ENCODE measurements at places on chromosomes 1 and 21.

- peak; percentile 69 for DNase-seq
Observed at GRCh38 chr1:240092301-240093119, 827 bp downstream of the FMN2 start.

DNA sequence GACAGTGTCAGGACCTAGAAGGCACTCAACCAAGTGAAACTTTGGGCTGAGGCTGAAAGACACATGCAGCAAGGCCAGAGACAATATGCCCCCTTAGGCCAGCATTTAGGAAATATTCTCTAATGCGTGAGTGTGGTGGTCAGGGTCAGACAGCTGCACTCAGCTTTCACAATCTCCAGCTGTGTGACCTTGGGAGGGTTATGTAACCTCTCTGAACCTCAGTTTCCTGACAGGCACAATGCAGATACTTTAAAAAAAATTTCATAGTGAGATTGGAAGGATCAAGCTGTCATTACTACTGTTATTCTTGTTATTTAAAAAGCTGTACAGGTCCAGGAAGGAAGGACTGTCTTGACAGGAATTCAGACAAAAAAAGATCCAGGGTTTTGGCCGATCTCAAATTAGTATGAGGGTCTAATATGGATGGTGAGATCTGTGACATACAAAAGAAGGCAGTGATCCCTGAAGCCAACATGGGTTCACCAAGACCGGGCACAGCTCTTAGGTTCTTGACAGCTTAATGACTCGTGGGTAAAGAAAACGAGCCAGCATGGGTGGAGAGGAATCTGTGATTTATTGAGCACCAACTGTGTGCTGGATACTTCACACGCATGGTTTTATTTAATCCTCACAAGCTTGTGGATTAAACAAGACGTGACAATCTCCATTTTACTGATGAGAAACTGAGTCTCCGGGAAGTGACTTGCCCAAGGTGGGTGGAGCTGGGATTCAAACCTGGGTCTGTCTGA, 54.6 kb upstream of the POU3F1 start:
- no peak for DNase-seq

DNA sequence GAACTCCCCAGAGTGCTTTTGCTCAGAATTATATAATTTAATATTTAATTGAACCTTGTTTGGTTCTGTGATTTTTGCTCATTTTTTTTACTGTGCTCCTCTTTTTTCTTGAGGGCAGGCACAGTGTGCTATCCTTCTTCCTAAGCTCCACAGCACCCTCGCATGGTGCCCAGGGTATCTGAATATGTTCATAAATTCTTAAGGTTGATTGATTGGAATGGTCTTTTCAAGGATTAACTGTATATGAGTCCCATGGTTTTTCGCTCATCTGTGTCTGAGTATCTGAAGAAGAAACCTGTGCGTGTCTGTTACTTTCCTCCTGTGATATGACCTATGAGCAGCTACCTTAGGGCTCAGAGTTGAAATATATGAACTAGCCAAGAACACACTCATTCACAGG, 393.7 kb downstream of the HLX start:
- DNase-seq, result no peak

- DNase-seq, result peak; percentile 23
Observed at GRCh38 chr1:210294999-210295745, 33.5 kb upstream of the HHAT start.

DNA sequence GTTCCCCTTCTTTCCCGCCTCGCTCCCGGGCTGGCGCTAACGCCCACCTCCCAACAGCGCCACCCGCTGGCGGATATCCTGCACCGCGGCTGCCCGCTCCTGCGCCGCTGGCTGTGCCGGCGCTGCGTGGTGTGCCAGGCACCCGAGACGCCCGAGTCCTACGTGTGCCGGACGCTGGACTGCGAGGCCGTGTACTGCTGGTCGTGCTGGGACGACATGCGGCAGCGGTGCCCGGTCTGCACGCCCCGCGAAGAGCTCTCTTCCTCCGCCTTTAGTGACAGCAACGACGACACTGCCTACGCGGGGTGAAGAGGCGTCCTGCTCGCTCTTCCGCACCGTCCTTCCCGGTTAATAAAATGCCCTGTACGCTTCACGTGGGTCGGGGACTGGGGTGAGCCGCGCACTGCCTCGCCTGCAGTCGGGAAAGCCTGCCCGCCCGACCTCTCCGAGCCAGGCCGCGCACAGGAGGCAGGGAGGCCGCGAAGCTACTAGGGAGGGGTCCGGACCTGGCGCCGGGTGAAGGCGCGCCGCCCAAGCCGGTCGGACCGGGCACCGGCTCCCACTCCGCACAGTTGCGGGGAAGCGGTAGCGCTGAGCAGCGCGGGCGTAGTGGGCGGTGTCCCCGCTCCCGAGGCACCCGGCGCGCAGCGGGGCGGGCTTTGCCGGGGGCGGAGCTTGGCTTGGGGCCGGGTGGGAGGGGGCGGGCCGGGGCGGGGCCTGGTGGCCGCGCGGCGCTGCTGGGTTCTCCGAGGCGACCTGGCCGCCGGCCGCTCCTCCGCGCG, at the start of gene ADAM15:
Gene ADAM15 (plus strand): TSS at position 757 of the 782 bp plus-strand sequence. CDS start 71 bp downstream, outside the sequence.
- DNase-seq, result peak; percentile 86

DNA sequence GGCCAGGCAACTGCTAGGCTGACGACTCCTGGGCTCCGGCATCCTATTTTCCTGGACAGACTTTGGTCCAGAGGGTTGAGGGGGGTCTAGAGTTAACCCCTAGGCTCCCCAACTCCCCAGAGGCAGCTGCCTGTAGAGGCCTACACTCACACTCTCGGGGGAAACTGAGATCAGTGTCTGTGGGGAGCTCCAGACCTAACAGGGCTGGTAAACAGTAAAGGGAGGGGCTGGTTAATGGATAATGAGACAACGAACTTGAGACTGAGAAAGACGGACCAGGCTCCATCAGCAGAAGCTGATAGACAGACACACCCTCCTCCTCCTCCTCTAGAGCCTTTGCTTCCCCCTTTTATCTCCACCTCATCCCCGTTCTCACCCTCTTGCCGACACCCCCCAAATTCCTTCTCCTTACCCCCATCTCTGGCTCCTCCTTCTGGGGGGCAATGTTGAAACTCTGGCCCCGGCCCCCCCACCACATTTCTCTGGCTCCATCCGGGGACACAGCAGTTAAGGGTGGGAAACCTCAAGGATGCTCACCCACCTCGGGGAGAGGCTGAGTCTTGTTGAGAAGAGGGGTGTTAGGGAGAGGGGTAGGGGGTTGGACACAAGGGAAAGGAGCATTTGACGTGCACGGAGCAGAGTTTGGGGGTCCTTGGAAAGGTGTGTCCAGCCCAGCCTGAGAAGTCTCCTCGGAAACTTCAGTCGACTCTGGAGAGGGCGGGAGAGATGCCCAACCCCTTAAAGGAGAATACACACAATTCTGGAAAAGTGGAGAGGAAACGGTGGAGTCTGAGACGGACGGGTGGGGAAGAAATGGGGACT, at the start of gene MTMR11:
Gene MTMR11 (minus strand): TSS at position 710 of the 822 bp plus-strand sequence. CDS start 232 bp downstream, at position 478.
- DNase-seq, result peak; percentile 67

DNA sequence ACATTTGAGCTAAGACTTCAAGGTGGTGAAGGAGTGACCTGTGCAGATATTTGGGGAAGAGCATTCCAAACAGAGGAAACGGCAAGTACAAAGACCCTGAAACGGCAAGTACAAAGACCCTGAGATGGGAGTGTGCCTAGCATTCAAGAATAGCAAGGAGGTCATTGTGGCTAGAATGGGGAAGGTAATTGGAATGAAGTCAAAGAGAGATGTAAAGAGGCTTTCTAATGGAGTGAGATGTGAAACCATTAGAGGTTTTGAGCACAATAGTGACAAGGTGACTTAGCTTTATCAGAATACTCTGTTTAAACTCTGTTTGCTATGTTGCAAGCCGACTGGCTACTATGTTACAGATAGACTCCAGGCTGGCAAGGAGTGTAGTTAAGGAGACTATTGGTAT, 4.4 kb downstream of the CDC7 start:
- no peak for DNase-seq

DNA sequence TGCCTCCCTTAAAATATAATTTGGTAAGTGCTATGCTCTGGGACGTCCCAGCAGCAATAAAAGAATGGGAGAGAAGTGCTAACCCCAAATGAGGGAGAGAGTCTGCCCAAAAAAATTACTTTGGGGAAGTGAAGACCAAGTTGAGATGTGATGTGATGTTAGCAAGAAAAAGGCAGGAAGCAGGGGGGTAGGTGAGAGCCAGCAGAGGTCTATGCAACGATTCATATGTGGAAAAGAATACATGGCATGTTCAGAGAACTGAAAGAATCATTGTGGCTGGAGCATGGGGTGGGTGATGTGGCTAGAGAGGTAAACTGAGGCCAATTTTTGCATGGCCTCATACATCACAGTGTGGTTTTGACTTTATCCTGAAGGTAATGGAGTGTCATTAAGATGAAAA, 5.6 kb upstream of the CTPS1 start:
- DNase-seq, result no peak

DNA sequence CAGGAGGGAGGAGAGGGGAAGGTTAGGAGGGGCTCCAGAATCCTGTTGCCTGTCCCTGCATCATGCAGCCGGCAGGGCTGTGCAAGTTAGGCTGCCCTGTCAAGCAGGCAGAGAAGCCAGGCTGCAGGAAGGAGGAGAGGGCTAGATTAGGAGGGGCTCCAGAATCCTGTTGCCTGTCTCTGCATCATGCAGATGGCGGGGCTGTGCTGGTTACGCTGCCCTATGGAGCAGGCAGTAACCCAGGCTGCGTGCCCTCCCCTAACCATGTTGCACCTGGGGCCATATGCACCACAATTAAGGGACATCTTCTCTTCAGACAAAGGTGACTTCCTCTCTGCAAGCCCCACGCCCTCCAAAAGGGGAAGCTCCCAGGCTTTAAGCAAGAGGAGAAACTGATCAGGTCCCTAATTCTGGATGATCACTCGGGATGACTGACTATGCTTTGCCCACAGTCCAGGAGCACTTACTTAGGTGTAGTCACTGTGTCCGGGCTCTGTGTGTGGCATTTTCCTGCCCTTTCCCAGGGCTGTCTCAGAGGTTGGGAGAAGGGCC, 457.4 kb downstream of the SETD4 start:
- DNase-seq, result no peak

DNA sequence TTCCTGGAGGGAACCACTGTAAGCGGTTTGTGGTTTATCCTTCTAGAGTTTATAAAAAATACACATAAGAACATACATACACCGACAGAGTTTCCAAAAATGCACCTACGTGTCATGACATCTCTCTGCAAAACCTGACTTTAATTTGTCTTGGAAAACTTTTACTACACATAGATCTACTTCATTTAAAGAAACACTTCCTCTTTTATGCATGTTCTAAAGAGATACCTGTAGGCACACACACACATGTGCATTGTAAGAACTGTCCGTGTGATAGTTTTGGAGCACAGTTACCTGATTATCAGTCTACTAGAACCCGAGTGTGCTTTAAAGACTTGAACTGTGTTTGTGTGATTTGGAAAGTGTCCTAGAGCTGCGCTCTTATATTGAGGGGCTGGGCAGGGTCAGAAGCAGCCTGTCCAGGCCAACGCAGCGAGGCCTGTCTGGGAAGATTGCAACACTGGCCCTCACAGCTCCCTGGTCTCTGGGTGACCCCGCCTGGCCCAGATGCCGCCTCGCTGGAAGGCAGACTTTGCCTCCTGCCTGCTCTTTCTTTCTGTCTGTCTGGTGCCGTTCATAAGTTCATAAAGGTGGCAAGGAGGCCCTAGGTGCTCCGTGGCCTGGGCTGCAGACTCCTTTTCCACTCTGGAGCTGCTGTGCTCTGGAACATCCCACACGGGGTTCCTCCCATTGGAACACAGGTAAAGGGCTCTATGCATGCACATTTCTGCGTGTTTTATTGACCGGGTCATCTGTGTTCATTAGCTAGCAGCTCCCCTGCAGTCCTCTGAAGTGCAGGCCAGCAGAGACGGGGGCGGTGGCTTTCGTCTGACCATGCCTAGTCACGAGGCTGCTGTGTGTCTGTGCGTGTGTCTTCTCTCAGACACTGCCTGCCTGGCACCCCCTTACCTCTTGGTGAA, 46.3 kb downstream of the AGPAT3 start:
- no peak for DNase-seq

DNA sequence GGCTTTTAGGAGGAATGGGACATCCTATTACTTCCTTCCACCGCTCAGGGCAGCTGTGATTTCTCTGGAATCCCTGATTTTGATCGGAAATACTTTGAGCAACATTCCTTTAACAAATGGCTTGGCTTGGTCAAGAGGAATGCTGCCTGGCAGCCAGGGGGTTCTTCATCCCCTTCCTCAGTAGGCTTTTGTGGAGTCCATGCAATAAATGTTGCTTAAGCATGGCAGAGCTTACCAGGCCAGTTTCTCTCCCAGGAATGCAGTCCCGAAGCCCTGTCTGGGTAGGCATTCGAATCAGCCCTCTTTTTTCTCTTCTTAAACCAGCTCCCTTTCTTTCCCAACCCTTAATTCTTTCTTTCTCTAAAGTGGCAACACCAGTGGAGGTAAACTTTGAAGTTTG, 177.1 kb upstream of the KIAA0040 start:
- DNase-seq, result no peak

- no peak for DNase-seq
Observed at GRCh38 chr1:161106431-161106830, 8.3 kb downstream of the KLHDC9 start.

GRCh38 chr1:151133018-151133806, 13.2 kb downstream of the SEMA6C start:
- no peak for DNase-seq

DNA sequence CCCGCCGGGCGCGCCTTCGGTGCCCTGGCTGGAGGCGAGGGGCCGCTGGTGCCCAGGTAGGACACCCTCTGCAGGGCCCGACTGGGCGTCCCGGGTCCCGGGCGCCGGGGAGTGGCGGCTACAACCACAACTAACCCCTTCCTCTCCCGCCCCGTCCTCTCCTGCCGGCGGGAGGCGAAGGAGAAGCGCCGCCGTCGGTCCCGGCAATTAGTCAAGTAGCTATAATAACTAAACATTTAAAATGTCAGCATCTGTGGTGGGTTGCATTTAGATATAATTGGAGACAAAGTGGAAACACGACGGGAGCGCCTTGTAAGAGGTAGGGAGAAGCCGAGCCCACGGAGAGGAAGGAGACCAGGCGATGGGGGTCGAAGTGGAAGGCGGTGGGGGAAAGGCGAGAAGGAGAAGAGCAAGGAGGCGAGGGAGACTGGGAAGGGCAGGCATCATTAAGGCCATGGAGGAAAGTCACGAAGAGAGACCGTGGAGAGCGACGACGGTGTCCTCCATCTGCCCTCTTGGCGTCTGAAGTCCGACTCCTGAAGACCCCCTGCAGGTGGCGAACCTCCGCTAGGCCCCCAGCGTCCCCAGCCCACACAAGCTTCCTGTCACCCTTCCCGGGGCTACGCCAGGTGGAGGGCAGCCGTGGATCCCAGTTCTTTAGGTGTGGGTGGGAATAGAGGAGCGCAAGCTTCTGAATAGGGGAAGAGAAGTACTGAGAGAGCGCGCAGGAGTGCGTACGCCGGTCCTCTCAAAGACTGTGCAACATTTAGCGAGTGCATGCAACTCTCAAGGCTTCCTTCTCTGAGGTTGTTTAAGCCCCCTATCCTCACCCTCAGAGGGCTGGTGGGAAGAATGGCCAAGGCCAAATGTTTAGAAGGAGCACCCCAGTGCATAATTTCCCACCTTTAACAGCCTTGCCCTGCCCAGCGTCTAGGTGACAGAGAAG, 1.6 kb downstream of the CNIH3 start:
- DNase-seq, result peak; percentile 19

DNA sequence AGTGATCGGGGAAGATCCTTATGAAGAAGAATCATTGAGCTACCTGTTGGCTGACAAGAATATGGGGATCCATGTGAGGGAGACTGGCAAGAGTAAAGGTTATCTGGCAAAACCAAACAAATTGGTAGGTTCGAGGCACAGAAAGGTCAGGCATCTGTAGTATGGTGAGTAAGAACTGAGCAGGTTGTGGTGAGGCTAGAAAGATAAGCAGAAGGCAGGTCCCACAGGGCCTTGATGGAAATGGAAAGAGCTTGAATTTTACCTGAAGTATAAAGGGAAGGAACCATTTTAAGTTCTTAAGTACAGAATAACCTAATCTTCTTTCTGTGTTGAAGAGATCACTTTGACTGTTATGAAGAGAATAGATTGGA, 11.1 kb downstream of the PTPRC start:
- DNase-seq, result no peak
